ENCODE measurements at places on chromosomes 11 and 22. TPM values are rescaled to one million over a fixed set of nuclear protein-coding genes. Genes with fewer than 3 reads are reported as not detected.

DNA sequence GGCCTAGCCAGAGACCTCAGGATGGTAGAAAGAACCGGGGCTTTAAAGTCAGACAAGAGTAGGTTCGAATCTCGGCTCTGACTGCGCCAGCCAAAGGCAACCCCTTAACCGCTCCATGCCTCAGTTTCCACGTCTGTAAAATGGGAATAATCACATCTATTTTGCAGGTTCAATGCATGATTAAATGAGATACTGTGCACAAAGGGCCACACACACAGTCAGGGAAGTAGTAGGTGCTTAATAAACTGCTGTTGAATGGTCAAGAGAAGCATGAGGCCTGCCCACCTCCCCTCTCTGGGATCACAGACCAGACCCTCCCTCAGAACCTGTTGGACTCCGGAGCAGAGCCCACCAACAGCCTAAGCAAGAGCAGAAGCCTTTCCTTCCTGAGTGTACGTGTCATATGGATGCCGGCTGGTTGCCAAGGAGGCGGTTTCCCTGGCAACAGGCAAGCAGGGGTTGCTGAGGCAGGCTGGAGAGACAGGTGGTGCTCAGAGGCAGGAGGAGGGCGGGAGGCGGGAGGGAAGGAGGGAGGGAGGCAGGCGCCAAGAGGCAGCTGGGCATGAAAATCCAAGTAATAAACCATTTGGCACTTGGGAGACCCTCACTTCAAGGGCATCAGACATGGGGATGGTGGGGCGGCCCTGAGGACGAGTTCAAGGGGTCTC is 43.9 kb downstream of the NFAM1 start:
- no peak for DNase-seq

- no peak for DNase-seq
Measured at GRCh38 chr22:37657590-37658132, 862 bp upstream of the PDXP start.

DNA sequence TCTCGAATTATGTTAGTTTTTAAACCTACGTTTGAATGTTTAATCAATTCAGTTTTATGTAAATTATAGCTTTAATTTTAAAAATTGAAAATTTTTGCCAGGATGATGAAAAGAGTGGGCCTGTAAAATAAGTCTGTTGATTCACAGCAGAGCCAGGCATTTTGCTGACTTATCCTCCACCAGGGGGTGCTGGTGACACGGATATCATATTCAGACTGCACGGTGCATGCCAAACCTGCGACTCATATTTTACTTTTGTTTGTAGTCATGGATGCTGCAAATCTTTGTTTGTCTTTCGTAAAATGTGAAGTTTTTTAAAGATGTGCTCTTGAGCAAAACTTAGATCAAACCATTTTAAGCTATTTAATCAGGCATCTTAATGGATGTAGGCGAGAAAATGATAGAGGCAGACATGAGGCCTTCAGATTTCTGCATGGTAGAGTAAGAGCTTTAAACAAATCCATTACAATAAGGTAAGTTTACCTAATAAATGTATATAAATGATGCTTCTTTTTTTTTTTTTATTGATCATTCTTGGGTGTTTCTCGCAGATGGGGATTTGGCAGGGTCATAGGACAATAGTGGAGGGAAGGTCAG is 3.6 kb upstream of the OR8B3 start:
- DNase-seq = no peak

DNA sequence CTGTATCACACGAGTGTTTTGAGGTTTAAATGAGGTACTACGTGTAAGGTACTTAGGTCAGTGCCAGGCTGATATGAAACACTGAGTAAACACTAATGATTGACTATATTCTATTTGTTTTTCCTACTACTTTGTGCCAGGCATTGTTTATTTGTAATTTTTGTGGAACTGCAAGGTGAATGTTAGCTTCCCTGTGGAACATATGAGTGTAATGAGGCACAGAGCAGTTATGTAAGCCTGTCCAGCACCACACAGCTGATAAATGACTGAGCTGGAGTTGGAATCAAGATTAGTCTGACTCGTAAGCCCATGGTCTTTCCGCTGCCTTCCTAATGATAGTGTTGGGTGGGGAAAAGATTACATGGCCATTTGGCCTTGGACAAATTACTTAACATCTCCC is 5.9 kb downstream of the SLC37A2 start:
- DNase-seq = no peak

DNA sequence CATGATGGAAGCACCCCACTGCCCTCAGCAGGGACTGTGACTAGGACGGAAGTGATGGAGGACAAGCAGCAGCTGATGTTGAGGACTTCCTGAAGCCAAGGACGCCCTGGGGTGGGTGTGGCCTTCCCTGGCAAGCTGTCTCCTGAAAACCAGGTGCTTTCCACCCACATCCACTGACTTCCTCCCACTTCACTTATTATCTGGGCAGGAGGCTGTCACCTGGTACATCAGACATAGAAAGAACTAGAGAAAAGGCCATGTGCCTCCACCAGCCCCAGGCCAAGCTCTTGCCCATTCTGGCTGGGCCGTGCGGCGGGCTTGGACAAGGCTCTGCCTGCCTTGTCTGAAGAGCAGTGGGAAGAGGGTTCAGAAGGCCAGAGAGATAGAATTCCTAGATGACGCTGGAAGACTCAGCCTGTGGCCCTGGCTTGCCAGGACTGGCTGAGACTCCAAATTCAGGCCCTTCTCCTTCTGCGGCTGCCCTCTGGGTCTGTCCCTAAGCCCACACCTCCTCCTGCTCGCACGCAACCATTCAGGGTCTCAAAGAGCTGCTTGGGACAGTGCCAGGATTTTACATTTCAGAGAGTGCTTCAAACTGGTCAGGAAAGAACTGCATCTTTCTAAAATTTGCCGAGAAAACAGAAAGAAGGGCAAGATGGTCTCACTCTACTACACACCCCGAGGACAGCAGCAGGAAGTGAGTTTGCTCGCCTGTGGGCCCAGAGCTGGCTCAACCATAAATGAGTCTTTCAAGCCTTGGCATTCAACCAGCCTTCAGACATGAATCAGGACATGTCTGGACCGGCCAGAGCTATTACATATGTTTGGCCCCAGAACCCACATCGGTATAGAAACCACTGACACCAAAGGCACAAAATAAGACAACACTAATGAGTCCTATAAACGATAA is 13.3 kb downstream of the ARHGAP1 start:
- DNase-seq = no peak

DNA sequence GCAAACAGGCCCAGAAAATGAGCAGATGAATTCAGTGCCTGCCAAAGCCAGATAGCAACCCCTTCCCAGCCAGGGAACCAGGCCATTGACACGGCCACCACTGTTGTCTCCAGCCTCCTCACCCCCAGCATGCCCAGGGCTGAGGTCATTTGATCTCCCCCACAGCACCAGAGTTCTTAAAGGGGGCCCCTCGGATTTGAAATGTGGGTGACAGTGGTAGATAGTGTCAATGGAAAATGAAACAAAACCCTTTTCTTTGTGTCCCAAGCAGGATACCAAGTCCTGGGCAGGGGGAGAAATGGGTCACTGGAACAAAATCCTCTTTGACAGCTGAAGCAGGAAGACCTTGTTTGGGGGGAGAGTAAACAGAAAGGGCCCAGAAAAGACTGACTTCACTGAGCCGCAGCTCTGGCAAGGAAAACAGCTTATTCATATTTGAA is 14.3 kb upstream of the ACCSL start:
- DNase-seq = peak; percentile 36

GRCh38 chr22:27213294-27213693 is 555.9 kb downstream of the MIAT start:
- DNase-seq = no peak

DNA sequence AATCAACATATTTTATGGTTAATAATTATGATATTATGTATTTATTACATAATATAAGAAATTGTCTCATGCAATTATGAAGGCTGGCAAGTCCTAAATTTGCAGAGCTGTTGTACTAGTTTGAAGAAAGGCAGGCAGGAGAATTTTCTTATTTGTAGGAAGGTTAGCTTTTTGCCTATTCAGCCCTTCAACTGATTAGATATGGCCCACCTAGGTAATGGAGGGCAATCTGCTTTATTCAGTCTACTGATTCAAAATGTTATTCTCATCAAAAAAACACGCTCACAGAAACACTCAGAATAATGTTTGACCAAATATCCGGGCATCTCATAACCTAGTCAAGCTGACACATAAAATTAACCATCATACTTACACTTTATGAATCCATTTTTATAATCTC is 589.0 kb downstream of the NELL1 start:
- DNase-seq = no peak

DNA sequence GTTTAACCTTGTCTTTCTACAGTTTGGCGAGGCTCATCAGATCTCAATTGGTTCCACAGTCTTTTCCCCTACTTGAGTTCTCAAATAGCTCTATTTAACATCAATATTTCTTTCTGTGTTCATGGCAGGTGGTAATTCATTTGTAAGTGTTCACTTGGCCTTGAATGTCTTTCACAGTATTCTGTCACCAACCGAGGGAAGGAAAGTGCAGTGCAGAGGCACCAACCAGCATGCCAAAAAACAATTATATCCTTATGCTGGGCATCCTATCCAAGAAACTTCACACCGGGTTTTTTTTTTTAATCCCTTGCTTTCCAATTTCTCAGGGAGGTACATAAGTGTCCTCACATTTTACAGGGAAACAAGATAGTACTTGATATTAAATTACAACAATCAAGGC is 55.0 kb upstream of the ZC3H12C start:
- DNase-seq = no peak

DNA sequence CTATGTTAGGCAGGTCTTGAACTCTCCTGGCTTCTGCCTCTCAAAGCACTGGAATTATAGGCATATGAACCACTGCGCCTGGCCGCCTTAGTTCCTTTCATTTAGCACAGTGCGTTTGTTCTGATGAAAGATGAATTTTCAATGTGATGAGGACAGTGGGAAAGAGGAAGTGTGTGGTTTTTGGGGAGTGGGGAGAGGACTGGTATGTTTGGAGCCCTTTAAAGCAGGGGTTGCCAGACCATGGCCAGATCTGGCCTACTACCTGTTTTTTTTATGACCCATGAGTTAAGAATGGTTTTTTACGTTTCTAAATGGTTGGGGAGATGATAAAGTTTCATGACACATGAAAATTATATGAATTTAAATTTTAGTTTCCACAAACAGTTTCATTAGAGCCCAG is 12.5 kb downstream of the ATXN10 start:
- no peak for DNase-seq

- DNase-seq = peak; percentile 74
Measured at GRCh38 chr11:32829680-32830412, at the start of gene PRRG4. Gene PRRG4 (plus strand): TSS chr11:32829927. CDS start chr11:32830530, 603 bp downstream.

Gene TM7SF2
- total RNA-seq = 61.3 TPM

Gene TRIM29
- 207 TPM for total RNA-seq

Gene BTBD18
- total RNA-seq = not detected

Gene NCAM1
- total RNA-seq = 21.7 TPM

Gene STX5
- 51.7 TPM for total RNA-seq

Gene MMP11
- 17.8 TPM for total RNA-seq

Gene TENM4
- 156 TPM for total RNA-seq

Gene CHRM1
- total RNA-seq = 0.29 TPM

Measured in type B pancreatic cell (in vitro differentiated cells).